ENCODE measurements at places on chromosomes 3 and 15. TPM values are rescaled to one million over a fixed set of nuclear protein-coding genes. Genes with fewer than 3 reads are reported as not detected.

DNA sequence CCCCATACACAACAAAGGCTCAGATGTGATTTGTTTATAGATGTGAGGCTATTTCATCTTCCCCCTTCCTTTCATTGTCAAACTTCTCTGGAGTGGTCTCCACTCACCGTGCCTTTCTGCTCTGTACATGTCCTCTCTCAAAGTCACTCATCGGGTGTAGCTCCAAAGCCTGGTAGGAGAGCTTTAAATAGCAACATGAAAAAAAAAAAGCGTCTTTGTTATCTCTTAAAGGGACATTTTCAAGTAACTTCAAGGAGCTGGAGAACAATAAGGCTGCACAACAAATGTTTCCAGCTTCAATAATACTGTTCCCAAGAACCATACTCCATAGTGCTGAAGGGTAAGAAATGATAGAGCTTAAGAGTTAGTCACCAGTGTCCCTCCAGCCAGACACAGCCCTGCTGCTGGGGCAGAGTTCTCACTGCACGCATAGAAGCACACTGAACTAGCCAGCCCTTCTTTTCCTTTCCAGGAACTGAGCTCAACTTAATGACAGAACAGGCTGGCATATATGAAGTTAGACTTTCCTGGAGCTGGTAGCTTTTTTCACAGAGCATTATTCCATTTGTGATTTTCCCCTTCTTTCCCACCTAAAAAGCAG, 8.1 kb downstream of the FBXO40 start:
- no peaks in the 10 kb centered on the region for H3K4me1 ChIP-seq
- H3K27ac ChIP-seq: no peak overlapping the region
- no peak for DNase-seq
- no peak overlapping the region for H3K4me3 ChIP-seq

DNA sequence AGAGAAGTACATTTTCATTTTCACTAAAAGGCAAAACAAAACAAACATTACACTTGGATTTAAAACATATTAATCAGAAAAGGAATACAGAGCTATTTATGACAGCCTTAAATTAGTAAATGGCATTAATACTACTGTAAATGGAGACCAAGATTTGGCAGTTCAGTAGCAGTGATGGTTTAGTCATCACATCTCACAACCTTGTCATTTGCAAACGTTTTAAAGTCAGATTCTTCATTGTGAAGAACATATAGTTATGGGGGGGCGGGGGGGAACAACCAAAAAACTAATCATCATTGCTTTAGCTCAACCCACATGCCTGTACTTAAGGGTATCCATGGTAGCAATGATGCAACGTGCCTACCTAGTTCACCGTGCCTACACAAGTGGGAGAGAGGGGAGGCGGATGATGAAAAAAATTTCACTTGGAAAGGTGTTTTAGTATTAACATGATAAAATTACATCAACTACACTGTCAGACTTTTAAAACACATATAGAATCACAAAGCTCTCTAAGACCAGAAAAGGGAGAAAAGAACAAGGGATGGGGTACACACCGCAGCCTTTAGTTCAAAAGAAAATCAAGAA, 40.1 kb downstream of the DLG1 start:
- no peak for DNase-seq
- H3K4me1 ChIP-seq: peaks cover 64% of the 10 kb centered on the region
- no peak overlapping the region for H3K27ac ChIP-seq
- no peaks in the 10 kb centered on the region for H3K27me3 ChIP-seq
- peaks cover 6% of the 10 kb centered on the region for H3K36me3 ChIP-seq

GRCh38 chr3:33041909-33042308, 55.0 kb downstream of the GLB1 start:
- no peak overlapping the region for H3K4me3 ChIP-seq
- no peaks in the 10 kb centered on the region for H3K27me3 ChIP-seq
- no peak for DNase-seq
- no peak overlapping the region for H3K27ac ChIP-seq

DNA sequence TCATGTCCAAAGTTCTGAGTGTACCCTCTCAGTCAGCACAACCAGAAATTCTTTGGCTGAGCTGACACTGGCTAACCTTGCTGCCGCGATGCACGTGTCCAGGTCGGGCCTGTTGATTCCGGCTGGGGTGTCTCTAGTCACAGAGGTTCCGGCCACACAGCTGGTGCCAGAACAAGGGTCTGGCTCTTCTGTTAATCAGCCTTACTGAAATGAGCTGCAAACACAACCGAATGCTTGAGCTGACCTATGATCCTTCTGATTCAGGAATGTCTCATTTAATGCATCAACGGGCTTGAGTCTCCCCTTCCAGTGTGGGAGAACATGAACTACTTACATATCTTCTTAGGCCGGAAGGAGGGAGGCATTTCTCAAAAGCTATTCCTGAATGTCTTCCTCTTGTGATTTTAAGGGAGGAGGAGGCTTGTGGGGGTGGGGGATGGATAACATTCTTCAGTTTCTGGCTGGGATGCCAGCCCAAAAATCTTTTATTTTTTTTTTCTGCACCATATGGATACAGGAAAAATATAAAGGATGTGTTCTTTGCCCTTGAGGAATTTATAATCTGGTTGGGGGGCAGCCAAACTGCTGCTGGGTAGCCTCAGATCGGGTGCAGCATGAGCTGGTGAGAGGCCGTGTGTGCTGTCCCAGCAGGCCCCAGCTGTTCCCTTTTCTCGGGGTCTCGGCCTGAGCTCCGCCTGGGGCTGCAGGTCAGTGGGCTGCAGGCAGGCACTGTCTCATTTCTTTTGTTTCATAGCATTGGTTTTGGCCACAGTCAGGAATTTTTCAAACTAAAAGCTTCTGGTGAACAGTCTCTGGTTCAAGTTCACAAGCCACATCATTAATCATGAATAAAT, 319.1 kb upstream of the TBL1XR1 start:
- DNase-seq: no peak
- H3K27ac ChIP-seq: no peak overlapping the region
- no peaks in the 10 kb centered on the region for H3K36me3 ChIP-seq
- H3K4me1 ChIP-seq: peaks cover 3% of the 10 kb centered on the region

DNA sequence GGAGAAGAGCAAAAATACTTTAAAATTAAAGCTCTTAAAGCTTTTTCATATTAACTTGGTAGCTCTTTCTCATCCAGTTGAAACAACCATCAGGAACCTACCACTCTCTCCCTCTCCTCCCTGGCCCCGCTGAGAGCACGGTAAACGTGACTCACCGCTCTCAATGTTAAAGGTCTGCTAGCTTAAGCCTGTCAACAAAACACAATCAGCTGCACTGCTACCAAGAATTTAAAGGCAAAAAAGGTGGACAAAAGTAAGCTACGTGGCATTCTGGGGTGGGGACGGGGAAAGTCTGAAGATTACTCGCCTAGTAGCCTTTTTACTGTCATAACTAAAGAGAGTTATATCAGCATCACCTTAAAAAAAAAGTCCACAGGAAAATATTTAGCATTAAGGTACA, 8.4 kb upstream of the GP5 start:
- no peaks in the 10 kb centered on the region for H3K27me3 ChIP-seq
- H3K4me1 ChIP-seq: peaks cover 6% of the 10 kb centered on the region
- no peak overlapping the region for H3K27ac ChIP-seq
- peaks cover 32% of the 10 kb centered on the region for H3K36me3 ChIP-seq
- DNase-seq: peak; percentile 37

DNA sequence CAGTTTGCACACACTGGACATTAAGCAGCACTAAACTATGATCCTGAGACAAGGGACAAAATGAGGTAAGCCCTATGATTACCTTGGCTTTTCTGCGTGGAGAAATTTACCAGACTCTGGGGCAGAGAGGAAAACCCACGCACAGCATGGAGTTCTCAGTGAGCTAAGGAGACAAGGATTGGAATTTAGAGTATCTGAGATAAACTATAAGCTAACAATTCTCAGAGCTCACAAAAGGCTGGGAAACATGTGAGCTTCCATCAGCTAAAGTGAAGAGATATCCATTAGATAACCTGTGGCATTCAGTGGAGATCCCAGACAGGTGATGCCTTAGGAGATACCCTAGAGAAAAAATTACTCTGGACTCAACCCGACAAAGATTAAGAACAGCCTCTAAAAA, 48.7 kb downstream of the NBEAL2 start:
- peaks cover 56% of the 10 kb centered on the region for H3K4me1 ChIP-seq
- H3K4me3 ChIP-seq: no peak overlapping the region
- no peak for DNase-seq
- no peaks in the 10 kb centered on the region for H3K27me3 ChIP-seq
- peak overlapping the region; percentile 46 for H3K27ac ChIP-seq

DNA sequence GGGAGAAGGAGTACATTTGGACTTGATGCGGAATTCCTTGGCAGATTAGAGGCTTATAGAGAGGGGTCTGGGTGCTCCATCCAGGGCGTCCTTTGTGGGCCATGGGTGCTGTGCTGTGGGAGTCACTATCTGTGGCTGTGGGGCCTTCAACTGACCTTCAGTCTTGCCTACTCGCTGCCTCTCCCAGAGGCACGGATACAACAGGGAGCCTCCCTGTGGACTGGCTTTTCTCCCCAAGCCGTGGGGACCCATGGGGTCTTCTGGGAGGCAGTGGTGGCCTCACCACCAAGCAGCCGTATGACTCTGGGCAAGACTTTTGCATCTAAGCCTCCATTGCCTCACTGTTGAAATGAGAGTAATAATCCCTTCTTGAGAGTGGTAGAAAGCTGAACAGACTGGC, 83.9 kb downstream of the PDCD6IP start:
- peaks cover 4% of the 10 kb centered on the region for H3K4me1 ChIP-seq
- DNase-seq: no peak
- H3K27me3 ChIP-seq: peaks cover 5% of the 10 kb centered on the region
- H3K36me3 ChIP-seq: no peaks in the 10 kb centered on the region
- H3K4me3 ChIP-seq: no peak overlapping the region

- peak; percentile 56 for DNase-seq
- peaks cover 2% of the 10 kb centered on the region for H3K4me1 ChIP-seq
- H3K4me3 ChIP-seq: no peak overlapping the region
Measured at GRCh38 chr3:151925419-151925818, 52.0 kb downstream of the SUCNR1 start.

SLC51A gene
- total RNA-seq: not detected

DNA sequence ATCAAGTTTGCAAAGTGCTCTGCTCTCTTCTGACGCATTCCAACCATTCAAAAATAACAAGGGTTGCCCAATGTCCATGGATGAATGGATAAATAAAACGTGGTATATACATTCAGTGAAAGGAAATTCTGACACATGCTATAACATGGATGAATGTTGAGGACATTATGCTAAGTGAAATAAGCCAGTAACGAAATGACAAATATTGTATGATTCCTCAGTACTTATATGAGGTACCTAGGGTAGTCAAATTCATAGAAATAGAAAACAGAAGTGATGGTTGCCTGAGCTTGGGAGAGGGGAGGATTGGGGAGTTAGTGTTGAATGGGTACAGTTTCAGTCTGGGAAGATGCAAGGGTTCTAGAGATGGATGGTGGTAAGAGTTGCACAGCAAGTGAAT, 33.9 kb downstream of the SH3BP5 start:
- H3K27me3 ChIP-seq: no peaks in the 10 kb centered on the region
- H3K4me3 ChIP-seq: no peak overlapping the region
- H3K27ac ChIP-seq: no peak overlapping the region

DNA sequence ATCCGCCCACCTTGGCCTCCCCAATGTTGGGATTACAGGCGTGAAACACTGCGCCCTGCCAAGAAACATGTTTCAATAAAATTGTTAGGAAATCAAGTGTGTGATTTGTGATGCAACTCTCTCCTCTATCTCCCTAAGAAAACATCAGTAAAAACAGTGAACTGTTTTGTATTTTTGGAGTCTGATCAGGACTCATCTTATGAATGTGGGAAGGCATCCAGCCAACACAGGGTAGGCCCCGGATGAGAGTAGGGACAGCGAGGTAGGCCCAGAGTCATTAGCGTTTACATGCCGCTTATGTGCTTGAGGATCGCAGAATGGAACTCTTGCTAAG, 884 bp upstream of the GLYCTK start:
- no peaks in the 10 kb centered on the region for H3K27me3 ChIP-seq
- peaks cover 22% of the 10 kb centered on the region for H3K36me3 ChIP-seq
- H3K4me1 ChIP-seq: peaks cover 51% of the 10 kb centered on the region
- H3K27ac ChIP-seq: peak overlapping the region; percentile 100
- DNase-seq: no peak

DNA sequence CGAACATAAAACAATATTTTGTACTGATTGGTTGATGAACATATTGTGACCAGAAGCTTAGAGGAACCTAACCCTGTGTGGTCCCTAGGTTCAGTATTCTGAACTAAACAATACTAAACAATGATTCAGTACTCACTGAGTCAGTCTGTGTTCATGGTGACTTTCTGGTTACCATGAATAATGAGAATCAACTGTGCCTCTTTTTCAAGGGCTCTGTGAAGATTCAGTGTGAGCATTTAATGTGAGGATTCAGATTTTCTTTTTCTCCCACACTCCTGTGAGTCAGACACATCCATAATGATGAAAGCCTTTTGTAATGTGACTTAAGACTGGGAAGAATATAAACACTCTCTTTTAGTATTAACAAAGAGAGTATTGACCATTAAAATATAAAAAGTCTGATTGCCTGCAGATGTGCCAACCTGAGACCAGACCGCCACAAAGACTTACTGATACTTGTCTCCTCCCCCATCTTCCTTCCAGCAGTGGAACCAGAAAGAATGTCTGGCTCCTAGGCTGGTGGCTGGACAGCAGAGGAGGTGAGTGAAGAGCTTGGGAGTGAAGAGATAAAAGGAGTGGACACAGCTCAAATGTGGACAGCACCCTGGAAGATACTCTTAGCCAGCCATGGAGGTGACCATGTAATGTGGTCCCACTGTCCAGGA, 17.6 kb upstream of the ACTL6A start:
- no peak overlapping the region for H3K27ac ChIP-seq
- no peaks in the 10 kb centered on the region for H3K36me3 ChIP-seq
- no peak overlapping the region for H3K4me3 ChIP-seq
- no peaks in the 10 kb centered on the region for H3K4me1 ChIP-seq
- no peaks in the 10 kb centered on the region for H3K27me3 ChIP-seq

- peak overlapping the region; percentile 31 for H3K27ac ChIP-seq
- no peaks in the 10 kb centered on the region for H3K27me3 ChIP-seq
- no peak for DNase-seq
Measured at GRCh38 chr3:70963431-70964275, 619.9 kb downstream of the FOXP1 start.

DNA sequence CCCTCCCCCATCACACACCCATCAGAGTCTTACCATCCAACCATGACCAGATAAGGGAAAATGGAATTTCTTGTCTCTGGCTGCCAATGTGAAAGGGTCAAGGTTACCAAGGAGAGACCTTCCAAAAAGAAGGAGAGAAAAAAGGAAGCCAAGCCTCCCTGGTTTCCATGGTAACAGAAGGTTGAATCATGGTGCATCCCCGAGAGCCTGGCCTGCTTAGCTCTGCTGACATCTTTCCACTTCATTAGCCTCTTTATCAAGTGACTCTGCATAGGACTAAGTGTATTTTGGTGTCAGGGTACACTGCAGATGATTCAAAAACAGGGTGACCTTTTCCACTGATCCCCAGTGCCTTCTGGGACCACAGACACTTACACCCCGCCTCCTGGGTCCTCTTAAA, 225.7 kb upstream of the PPP2R3A start:
- no peak for DNase-seq
- H3K36me3 ChIP-seq: no peaks in the 10 kb centered on the region
- no peak overlapping the region for H3K4me3 ChIP-seq

DNA sequence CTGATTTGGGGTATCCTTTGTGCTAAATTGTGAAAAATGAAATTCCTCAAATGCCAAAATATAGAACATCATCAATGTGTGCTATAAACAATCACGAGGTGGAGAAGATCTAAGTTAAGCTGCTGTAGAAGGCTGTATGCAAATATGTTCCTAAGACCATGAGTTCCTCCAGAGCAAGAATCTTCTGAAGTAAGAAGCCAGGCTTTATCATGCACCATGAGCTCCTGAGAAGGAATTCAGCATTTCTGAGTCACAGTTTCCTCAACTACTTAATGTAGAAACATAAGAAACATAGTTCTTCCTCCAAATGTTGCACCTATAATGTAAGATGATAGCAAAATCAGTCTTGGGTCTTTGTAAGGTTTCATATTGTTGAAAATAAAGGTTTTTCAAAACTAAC, 241.7 kb upstream of the MDFIC2 start:
- no peaks in the 10 kb centered on the region for H3K36me3 ChIP-seq
- no peak for DNase-seq
- peaks cover 1% of the 10 kb centered on the region for H3K27me3 ChIP-seq
